ENCODE measurements at places on chromosomes 7 and 10.
A peak's percentile ranks its signal among the peaks of the same experiment; 100 is the strongest.

DNA sequence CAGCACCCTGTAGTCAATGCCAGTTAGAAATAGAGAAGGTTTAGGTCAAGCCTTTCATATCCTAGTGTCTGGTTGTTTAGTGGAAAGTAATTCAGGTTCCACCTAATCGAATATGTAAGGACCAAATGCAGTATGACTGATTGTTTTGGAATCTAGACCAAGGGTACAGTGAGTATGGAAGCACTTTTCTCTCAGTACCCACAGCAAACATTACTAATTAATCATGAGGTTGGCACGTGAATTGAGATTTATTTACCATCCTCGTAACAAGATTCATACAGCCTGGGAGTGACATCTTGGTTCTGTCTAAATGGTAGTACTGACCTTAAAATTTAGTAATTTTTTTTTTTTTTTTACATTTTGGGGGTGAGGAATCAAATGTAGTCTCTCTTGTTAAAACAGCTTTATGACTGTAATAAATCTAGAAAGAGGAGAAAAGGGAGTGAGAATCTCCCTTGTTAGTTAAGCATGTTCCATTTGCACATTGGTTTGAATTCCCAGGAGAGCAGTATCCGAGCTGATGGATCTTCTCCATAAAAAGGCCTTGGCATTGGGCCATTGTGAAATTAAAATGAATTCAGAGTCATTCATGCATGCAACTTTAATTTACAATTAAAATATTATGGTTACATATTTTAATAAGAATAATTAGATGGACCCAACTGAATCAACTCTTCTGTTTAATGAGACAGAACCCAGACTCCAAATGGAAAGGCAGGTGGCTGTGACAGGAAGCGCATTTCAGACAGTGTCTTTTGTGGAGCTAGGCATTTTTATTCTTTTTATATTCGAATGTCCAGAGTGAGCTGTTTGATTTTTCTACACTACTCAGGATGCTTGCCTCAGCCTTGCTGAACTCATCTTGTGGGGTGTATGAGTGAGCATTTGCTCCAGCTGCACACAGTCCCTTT is 57.6 kb downstream of the SNX10 start:
- DNase-seq = no peak

DNA sequence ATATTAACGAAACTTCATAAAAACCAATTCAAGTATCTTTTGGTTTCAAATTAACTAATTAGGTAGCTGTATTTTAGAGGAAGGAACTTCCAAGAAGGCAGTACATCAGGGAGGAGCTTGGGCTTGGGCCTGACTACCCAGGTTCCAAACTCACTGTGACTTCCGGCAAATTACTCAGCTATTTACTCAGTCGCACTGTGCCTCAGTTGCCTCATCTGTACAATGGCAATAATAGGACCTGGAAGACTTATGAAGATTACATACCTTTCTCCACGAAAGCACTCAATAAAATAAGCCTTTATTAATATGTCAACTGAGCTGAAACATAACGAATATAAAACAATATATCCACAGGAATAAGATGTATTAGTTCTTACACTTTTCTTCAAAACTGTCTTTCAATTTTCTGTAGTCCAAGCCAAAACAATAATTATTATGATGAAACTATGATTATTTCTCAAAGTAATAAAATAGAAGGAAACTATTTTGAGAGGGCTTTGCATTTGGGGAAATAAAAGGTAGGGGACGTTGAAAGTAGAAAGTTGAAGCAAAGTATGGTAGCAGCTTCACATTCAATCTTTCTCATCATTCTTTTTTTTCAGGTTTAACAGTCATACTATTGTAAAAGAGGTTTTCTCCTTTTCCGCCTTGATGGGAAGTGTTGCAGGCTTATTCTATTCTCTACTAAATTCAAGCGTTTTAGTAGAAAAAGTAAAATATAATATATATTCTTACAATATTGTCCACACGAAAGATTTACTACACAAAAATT is 10.5 kb upstream of the EBLN1 start:
- DNase-seq = no peak

- no peak for DNase-seq
These were observed 48.6 kb upstream of the STRIP2 start for GRCh38 chr7:129385598-129385997.

DNA sequence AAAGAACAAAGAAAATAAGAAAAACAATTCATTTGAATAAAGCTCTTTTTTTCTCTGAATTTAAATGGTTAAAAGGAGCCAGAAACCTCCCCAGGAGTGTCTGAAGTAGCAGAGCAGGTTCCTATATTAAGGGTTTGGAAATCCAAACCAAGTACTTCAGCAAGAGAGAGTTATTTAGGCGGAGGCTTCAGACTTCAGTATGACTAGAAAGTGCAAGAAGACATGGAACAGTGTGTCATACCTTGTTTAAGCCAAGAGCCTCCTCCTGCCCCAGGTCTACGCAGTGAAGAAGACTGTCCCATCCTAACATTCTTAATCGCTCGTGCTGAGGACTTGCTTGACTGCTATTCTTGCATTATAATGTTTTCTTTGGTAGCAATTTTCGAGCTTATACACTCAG is 51.3 kb downstream of the ODAD2 start:
- DNase-seq = no peak

GRCh38 chr7:94041529-94041928 is 37.4 kb upstream of the BET1 start:
- DNase-seq = peak; percentile 18

- DNase-seq = no peak
These were observed 43.2 kb downstream of the CCDC7 start for GRCh38 chr10:32489158-32489557.

GRCh38 chr7:80244206-80244916 is 109.7 kb downstream of the GNAI1 start:
- DNase-seq = no peak
